ENCODE measurements at places on chromosomes 7 and 10. TPM values are rescaled to one million over a fixed set of nuclear protein-coding genes. Genes with fewer than 3 reads are reported as not detected.

The LIPJ gene
- total RNA-seq = 0.26 TPM

The TLX1 gene
- not detected for total RNA-seq

The BEND7 gene
- total RNA-seq = 8.8 TPM

The SCRN1 gene
- total RNA-seq = 44.5 TPM

The MKX gene
- 6.2 TPM for total RNA-seq

The PILRB gene
- 16.3 TPM for total RNA-seq

The AEBP1 gene
- total RNA-seq = 57.2 TPM

The CCSER2 gene
- total RNA-seq = 75.4 TPM

The C10orf143 gene
- total RNA-seq = 1.6 TPM

The CYP26A1 gene
- not detected for total RNA-seq

The FAM237B gene
- total RNA-seq = not detected

The RTKN2 gene
- 12.2 TPM for total RNA-seq

The PLXDC2 gene
- 72.7 TPM for total RNA-seq
